ENCODE measurements at places on chromosomes 16 and 17.

GRCh38 chr17:17474341-17474740 is 2.5 kb upstream of the MED9 start:
- DNase-seq, result no peak

- DNase-seq, result no peak
Observed at GRCh38 chr16:81403208-81403600, 41.4 kb upstream of the CMIP start.

DNA sequence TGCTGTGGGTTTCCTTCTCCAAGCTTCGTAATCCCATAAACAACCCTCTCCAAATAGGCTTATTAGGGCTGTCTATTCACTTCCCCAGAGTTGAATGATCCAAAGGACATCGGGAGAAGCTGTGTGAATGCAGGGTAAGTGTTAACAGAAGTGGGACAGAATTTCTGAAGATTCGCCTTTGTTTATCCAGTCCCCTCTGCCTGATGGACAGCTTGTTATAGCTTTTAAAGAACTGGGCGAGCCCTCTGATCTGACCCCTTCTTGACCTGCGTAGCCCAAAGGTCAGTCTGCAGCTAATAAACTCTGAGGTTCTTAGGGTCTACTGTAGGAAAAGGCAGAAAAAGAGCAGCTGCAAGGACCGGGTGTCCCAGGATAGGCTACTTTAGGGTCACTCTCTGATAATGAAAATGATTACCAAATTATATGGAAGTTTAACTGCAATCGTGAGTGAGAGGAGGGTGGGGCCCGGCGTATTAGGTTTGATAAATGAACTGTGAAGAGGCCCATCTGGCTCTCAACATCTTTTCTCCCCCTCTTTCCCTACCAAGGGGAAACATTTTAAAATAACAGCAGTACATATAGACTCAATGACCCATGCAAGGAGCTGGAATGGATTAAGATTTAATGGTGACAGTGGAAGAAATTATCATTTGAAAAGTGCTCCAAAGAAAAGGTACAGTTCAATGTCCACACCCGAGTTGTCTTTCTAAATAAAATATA is 233.4 kb downstream of the FTO start:
- DNase-seq, result no peak

DNA sequence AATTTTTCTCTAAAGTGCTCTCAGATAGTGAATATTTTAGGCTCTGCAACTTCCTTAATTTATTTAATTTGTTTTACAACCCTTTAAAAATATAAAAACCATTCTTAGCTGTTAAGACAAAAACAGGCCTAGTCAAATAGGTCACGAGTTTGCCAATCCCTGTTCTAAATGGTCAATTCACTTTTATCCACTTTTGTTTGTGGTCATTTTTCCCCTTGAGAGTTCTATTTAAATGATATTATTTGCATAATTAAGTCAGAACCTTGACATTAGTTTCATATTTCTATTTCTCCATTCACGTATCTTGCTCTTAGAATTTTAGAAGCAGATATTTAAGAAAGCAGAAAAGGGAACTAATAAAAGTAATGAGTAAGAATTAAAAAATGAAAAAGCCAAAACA is 4.0 kb downstream of the AMFR start:
- no peak for DNase-seq

- no peak for DNase-seq
Observed at GRCh38 chr16:55207693-55208428, 116.1 kb upstream of the IRX6 start.

- DNase-seq, result no peak
Observed at GRCh38 chr17:45973946-45974859, 24.8 kb upstream of the STH start.

DNA sequence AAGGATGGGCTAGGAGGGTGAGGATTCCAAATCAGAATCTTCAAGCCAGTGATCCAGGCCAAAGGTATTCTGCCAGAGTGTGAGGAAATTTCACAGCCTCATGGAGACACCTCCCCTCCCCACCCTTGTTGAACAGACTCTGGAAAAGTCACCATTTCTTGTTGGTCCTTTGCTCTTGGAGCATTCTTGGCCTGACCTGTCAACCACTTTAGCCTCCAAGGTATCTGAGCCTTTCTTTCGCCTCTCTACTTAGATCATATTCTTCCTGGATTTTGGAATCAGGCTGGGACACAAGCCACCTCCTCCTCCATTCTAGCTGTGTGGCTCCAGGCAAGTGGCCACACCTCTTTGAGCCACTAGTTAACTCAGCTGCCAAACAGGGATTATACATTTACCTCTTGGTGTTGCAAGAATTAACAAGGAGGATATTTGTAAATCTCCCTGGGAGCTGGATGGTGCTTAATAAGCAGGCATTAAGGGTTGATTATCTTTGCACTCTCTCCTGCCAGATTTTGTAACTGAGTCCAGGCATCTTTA is 193.5 kb downstream of the WWOX start:
- no peak for DNase-seq

- DNase-seq, result no peak
Observed at GRCh38 chr17:39742856-39743436, 5.2 kb downstream of the GRB7 start.

GRCh38 chr17:39199820-39200069 is 338 bp upstream of the RPL19 start:
- DNase-seq, result peak; percentile 86

DNA sequence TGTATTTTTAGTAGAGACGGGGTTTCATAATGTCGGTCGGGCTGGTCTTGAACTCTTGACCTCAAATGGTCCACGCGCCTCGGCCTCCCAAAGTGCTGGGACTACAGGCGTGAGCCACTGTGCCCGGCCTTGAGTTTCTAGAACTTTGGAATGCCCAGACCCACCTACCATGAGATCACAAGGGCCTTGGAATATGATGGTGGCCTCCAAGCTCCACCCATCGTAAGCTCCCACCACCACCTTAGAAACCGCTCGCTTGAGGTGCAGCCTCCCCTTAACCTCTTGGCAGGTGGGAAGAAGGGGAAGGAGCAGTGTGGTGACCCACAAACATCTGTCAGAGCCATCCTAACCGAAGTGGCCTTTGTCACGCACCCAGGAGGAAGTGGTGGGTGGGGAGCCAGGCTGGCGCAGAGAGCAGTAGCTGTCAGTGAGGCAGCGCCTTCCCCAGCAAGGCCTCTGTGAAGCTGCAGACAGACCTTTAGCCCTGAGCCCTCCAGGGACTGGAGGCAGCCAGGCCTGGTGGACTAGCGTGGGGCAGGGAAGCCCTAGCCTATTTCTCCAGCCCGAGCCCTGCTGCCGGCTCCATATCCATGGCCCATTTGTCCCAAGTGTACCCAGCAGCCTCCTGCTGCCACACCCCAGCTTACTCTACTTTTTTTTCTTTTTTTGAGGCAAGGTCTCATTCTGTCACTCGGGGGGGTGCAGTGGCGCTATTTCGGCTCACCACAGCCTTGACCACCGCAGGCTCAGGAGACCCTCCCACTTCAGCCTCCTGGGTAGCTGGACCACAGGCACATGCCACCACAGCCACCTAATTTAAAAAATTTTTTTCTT is 13.1 kb upstream of the SEPHS2 start:
- DNase-seq, result peak; percentile 75

DNA sequence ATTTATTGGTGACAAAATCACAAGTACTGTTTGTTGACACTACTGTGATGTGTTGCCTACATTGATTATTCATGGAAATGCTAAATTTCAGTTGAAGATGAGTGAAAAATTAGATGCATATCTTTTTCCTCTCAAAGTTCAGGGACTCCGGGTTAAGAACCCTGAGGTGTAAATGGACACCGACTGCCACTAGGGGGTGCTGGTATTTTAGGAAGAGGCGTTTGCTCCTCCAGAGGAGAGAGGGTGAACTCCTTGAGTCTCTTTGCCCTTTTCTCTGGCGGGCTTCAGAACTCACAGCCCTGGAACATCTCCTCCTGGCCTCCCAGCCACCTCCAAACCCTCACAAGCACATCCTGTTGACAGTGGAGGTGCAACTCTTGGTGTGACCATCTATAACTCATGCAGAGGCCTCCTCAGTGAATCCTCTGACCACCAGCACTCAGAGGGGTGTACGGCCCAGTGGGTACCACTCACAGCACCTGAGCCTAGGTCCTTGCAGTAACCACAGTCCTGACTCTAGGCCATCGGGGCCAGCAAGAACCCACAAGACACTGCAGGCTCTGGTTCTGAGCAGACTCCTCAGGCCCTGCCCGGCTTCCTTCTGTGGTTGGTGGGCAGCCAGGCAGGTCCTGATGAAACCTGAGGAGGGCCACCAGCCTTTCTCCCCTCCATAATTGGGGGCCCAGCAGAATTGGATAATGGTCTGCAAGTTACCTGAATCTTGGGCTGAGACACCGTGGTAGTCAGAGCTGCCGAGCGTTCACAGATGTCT is 26.2 kb upstream of the PIK3R5 start:
- DNase-seq, result peak; percentile 52

DNA sequence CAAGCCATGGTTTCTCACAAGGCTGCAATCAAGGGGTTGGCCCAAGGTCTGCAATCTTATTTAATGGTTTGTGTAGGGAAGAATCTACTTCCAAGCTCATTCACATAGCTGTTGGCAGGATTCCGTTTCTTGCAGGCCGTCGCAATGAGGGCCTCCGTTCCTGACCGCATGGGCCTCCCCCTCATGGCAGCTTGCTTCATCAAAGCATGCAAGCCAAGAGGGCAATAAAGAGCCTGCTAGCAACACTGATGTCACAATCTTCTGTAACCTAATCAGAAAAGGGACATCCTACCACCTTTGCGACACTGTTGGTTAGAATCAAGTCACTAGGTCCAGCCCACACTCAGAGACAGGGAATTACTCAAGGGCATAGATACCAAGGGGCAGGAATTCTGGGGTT is 95.5 kb downstream of the CCT6B start:
- no peak for DNase-seq

DNA sequence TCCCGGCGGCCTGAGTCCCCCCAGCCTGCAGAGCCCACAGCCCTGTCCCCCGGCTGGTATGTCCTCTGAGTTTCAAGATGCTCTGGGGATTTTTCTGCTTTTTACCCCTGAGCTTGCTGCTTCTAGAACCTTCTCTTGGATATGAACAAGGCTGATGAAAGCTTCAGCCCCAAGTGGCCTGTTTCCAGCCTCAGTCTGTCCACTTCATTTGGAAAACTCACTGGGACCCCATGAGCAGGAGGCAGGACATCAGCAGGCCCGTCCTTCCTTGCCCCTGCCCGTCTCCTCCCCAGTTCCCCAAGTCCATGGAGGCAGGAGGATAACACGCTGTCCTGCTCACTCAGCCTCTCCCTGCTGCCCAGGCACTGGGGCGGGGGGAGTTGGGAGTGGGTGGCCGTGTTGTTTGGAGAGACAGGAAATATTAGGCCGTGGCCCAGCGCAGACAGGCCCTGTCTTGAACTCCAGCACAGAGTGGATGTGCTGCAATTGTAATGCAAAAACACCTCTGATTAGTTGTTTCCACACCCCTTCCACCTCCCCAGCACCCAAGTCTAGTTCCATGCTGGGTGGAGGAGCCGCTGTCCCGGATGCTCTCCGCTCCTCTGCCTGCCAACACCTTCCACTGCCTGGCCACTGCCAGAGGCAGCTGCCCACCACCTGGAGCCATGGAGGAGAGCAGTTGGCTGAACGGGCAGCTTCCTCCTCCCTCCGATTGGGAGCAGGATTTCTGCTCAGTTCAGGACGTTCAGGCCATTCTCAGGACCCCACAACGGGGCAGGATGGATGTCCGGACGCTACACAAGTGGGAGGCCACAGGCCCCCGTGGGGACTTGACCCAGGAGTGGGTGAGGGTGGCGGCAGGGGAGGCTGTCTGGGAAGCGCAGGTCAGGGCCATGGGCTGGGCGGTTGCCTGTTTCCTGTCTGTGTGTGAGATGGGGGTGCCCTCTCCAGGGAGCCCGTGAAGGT is 216.9 kb upstream of the GSE1 start:
- DNase-seq, result no peak

- peak; percentile 5 for DNase-seq
Observed at GRCh38 chr16:87829988-87830672, 39.2 kb downstream of the SLC7A5 start.

GRCh38 chr16:1290860-1291575 is 18.4 kb upstream of the UBE2I start:
- no peak for DNase-seq

DNA sequence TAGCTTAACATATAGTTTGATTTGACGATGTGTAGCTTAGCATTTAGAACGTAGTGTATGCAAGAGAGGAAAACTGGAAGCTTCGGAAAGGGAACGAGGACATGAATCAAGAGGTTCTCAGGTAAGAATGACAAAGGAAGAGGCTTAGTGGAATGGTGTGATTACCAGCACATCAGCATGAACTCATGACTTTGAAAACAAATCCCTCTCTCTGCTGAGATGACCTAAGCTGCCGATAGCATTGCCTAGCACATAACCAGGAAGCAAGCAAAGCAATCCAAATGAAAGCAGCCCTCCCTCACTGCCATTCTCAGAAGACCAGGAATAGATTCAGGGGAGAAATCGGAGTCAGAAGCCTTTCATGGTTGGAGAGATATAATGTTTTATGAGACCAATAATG is 51.3 kb upstream of the CCL1 start:
- DNase-seq, result no peak

GRCh38 chr16:30439720-30440348 is 5.8 kb downstream of the SEPHS2 start:
- DNase-seq, result no peak

GRCh38 chr17:8470447-8471047 is 34.9 kb downstream of the NDEL1 start:
- DNase-seq, result no peak

DNA sequence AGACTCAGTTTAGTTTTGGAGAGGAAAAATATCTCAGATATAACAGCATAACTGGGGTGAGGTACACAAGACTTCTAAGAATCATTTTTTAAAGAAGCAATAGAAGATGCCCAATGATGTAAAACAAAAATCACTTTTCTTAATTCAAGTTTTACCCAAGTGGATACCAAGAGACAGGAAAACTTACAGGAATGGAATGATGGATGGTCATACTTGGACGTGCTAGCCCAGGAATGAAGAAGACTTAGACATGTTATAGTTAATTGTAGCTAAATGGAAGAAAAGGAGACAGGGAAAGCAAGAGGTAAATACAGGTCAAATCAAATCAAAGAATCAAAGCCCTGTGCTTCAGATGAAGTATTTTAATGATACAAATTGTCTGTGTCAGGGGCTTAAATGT is 312.7 kb upstream of the KCNJ16 start:
- DNase-seq, result no peak

GRCh38 chr17:77269696-77270681 is 129.2 kb downstream of the SEC14L1 start:
- DNase-seq, result no peak

- no peak for DNase-seq
Observed at GRCh38 chr17:72053449-72053848, 67.4 kb upstream of the SOX9 start.

DNA sequence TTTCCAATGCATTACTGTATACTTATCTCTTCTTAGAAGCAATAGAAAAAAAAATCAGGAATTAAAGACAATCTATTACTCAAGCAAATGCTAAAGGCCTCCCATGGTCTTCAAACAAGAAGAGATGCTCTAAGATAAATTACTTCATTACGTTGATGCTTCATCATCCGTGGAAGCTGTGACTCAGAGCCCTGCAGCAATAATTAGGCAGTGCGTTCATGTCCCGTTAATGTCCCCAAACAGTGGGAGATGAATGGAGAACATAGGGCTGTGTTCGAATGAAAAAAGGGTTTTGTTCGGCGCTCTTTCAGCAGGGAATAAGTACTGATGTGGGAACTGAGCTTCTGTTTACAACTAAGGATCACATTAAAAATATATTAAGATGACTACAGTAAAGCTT is 15.9 kb upstream of the PDXDC1 start:
- DNase-seq, result no peak

GRCh38 chr17:42284024-42284369 is 4.3 kb upstream of the STAT5A start:
- no peak for DNase-seq

Data from stimulated activated CD4-positive, alpha-beta T cell treated with anti-CD3 and anti-CD28 coated beads, Interleukin-2, amount 100 ng/mL, for 4 hours (primary cell).